ENCODE measurements at places on chromosomes 2 and 18. TPM values are rescaled to one million over a fixed set of nuclear protein-coding genes. Genes with fewer than 3 reads are reported as not detected.

GRCh38 chr2:15790838-15791237, 149.5 kb upstream of the MYCN start:
- peaks cover 2% of the 10 kb centered on the region for H3K27me3 ChIP-seq
- no peak overlapping the region for H3K27ac ChIP-seq
- no peaks in the 10 kb centered on the region for H3K36me3 ChIP-seq
- no peak overlapping the region for H3K4me3 ChIP-seq
- no peaks in the 10 kb centered on the region for H3K4me1 ChIP-seq

DNA sequence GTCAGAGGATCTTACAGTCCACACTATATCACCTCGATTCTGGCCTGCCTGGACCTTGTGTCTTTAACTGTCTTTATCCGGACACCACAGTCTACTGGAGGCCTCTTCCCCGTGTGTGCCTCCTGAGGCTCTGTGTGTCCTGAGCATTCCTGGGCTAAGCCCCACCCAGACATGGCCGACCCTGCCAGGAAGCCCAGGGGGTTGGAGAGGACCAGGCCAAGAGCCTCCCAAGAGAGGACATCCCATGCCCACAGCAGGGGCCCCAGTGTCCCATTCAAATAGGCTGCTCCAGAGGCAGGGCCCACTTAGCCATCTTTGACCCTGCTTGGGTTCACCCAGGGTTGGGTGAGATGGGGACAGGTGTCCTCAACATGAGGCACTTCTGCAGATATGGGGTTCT, 84.7 kb upstream of the OTOS start:
- peaks cover 27% of the 10 kb centered on the region for H3K27me3 ChIP-seq
- H3K4me1 ChIP-seq = no peaks in the 10 kb centered on the region
- H3K36me3 ChIP-seq = peaks cover 1% of the 10 kb centered on the region
- no peak overlapping the region for H3K27ac ChIP-seq
- no peak for DNase-seq
- H3K4me3 ChIP-seq = no peak overlapping the region

The MSTN gene
- total RNA-seq = not detected

DNA sequence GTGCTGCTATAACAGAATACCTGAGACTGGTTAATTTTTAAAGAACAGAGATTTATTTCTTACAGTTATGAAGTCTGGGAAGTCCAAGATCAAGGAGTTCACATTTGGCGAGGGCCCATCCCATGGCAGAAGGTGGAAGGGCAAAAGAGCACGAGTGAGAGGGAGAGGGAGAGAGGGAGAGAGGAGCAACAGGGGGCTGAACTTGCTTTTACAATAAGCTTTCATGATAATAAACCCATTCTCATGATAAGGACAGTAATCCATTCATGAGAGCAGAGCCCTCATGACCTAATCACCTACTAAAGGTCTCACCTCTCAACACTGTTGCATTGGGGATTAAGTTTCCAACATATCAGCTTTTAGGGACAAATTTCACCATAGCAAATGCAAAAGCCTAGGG, 45.3 kb downstream of the DSC3 start:
- H3K36me3 ChIP-seq = no peaks in the 10 kb centered on the region
- H3K4me3 ChIP-seq = no peak overlapping the region
- H3K27ac ChIP-seq = no peak overlapping the region
- H3K27me3 ChIP-seq = no peaks in the 10 kb centered on the region
- H3K4me1 ChIP-seq = no peaks in the 10 kb centered on the region

DNA sequence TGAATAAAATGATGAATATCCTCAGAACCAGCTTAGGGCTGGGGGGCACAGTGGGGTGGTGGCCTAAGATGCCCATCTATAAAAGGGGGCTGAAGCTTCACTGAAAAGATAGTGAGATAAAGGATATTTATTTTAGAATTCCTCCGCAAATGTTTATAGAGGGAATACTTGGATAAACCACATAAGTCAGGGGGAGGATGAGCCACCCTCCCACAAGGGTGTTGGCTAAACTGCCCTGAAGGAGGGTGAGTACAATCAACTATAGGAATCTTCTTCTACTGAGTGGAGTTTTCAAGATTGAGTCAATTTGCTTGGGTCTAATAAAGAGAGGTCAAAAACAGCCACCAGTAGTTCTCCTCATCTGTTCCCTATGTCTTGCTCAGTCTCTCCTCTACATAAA, 114.5 kb upstream of the TANK start:
- H3K27me3 ChIP-seq = peaks cover 15% of the 10 kb centered on the region
- H3K27ac ChIP-seq = no peak overlapping the region
- no peak for DNase-seq
- H3K4me3 ChIP-seq = no peak overlapping the region

The TNFAIP6 gene
- total RNA-seq = not detected

The OTOS gene
- total RNA-seq = not detected

The PRSS56 gene
- not detected for total RNA-seq

DNA sequence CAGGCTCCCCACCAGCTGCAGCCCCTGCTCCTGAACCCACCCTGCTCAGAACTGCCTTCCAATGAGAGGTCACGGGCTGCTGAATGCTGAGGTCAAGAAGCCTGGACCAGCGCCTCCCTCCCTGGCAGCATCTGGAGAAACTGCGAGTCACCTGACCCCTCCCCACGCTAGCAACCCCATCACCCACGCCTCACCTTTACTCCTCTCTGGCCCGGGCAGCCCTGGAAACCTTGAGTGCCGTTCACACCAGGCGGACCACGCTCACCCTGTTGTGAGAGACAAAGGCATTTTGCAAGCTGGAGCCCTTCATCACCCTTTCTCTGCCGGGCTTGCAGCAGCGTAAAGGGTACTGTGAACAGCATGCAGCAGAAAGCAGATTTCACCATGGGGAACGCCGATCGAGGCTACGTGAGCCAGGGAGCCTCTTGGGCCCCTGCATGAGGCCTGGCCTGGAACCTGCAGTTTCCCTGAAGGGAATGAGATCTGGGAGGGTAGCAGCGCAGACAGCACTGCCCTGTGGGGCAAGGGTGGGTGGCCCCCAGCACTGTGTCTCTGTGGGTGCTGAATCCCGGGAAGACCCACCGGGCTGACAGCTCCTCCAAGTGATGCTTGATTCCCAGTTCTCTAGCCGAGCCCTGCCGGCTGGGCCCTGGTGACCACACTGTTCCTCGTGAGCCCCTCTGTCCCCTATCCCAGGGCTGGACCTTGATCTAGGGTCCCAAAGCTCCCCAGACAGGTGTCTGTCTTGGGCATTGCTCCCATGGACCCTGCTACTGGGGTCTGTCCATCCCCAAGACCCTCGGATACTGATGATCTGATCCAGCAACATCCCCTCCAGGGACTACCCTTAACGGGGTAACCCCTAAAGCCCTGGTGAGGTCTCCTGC, 53.8 kb downstream of the COL6A3 start:
- no peak for DNase-seq
- H3K36me3 ChIP-seq = no peaks in the 10 kb centered on the region
- no peak overlapping the region for H3K4me3 ChIP-seq
- H3K27me3 ChIP-seq = no peaks in the 10 kb centered on the region
- no peak overlapping the region for H3K27ac ChIP-seq

DNA sequence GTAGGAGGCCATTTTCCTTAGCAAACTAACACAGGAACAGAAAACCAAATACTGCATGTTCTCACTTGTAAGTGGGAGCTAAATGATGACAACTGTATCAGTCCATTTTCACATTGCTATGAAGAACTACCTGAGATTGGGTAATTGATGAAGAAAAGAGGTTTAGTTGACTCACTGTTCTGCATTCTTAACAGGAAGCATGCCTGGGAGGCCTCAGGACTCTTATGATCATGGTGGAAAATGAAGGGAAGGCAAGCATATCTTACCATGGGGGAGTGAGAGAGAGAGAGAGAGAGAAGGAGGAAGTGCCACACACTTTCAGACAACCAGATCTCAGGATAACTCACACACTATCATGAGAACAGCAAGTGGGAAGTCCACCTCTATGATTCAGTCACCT, 105.3 kb downstream of the PARD3B start:
- H3K4me1 ChIP-seq = no peaks in the 10 kb centered on the region
- no peaks in the 10 kb centered on the region for H3K27me3 ChIP-seq
- H3K4me3 ChIP-seq = no peak overlapping the region
- H3K36me3 ChIP-seq = no peaks in the 10 kb centered on the region

The IER3IP1 gene
- 10.0 TPM for total RNA-seq

DNA sequence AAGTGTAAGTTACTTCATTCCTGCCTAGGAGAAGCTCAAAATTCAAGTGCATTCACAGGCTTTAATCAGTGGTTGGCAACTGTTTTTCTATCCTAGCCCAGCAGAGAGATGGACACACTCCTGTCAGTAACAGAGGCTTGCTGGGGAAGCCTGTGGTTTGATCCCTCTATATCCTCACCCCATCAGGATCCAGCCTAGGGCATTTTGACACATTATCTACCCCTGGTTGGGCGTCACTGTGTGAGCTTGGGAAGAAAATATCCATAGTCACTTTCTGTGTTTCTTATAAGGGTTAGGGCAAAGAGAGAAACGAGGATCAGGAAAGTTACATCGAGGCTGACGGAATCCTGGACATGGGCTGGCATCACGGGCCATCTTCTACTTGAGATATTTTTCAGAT, 10.0 kb downstream of the NT5DC4 start:
- no peaks in the 10 kb centered on the region for H3K27me3 ChIP-seq
- H3K27ac ChIP-seq = no peak overlapping the region
- peaks cover 4% of the 10 kb centered on the region for H3K4me1 ChIP-seq
- no peak for DNase-seq

DNA sequence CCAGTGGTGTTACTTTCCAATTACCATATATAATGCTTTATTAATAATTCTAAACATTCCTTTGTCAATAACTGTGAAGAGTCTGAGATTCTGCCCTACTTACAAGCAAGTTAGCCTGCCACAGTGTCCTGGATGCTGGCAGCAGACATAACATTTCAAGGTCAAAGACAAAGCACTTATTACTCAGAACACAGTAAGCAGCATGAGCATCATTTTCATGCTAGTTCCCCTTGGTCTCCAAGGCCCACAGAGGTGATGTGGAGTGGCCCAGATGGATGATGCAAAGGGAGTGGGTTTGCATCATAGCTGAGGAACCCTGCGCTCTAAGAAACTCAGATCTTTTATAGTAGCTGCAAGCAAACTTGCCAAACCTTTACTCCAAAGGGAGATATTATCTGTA, 349.7 kb downstream of the ZEB2 start:
- H3K4me1 ChIP-seq = no peaks in the 10 kb centered on the region
- no peak overlapping the region for H3K27ac ChIP-seq
- peaks cover 10% of the 10 kb centered on the region for H3K36me3 ChIP-seq
- no peak overlapping the region for H3K4me3 ChIP-seq
- DNase-seq = no peak

GRCh38 chr2:195810340-195811098, 153.5 kb downstream of the SLC39A10 start:
- no peaks in the 10 kb centered on the region for H3K27me3 ChIP-seq
- no peak overlapping the region for H3K4me3 ChIP-seq
- no peaks in the 10 kb centered on the region for H3K36me3 ChIP-seq
- H3K27ac ChIP-seq = no peak overlapping the region

The CFC1 gene
- total RNA-seq = not detected

DNA sequence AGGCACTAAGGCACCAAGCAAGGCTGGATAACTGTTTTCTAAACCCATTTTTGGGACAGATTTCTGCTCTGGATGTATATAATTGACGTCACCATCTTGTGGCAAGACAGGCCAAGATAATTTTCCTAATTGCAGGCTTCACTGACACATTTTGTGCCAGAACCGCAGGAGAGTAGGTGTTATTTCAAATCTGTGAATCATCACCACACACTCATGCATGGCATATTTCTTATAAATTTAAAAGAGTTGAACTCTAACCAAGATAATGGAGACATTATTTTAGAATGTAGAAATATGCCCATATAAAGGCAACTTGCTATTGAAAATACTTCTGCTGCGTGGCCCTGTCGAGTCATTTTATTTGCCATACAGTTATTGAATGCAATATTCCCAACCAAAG, 68.3 kb upstream of the ACYP2 start:
- no peak overlapping the region for H3K27ac ChIP-seq
- H3K27me3 ChIP-seq = no peaks in the 10 kb centered on the region
- H3K36me3 ChIP-seq = peaks cover 12% of the 10 kb centered on the region
- H3K4me1 ChIP-seq = peaks cover 14% of the 10 kb centered on the region

The FOXI3 gene
- not detected for total RNA-seq

The LRRTM1 gene
- not detected for total RNA-seq

The GULP1 gene
- not detected for total RNA-seq

DNA sequence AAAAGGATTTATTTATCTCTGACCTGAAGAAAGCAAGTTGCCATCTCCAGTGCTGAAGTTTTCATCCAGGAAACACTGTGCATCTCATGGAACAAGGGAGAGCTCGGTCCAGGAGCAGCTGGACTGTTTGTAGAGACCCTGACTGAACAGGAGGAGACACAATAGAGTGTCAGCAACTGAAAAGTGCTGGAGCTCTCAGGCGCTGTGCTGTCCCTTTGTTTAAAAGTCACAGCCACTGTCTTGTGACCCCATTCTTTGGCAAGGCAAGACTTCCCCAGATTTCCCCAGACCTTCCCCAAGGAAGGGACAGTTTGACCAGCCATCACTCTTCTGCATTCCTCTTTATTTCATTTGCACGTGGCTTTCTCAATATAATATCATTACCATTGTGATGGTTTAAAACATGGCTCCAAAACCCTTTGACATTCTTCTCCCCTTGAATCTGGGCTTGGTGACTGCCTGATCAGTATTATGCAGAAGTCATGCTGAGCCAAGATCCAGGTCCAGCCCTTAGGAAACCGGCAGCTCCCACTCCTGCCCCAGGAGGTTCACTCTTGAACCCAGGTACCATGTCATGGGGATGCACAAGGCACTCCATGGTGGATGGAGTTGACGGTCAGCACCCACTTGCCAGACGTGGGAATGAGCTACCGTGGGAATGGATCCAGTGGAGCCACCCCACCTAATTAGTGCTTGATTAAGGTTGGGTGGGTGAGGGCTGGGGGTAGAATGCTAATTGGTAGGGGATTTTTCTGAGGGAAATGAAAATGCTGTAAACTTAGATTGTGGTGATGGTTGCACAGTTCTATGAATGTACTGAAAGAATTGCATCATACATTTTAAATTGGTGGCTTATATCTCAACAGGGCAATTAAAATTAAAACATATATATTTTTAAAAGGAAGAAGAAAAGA, 497.9 kb upstream of the RAB6C start:
- no peak overlapping the region for H3K4me3 ChIP-seq
- DNase-seq = no peak
- no peaks in the 10 kb centered on the region for H3K4me1 ChIP-seq
- no peak overlapping the region for H3K27ac ChIP-seq

GRCh38 chr2:127645395-127646291, at the start of gene GPR17:
TSS of gene GPR17 (plus strand) at chr2:127646153. CDS start at chr2:127650736, 4,583 bp downstream.
- H3K4me3 ChIP-seq = no peak within 1 kb of the TSS
- peaks cover 21% of the 10 kb centered on the region for H3K4me1 ChIP-seq
- H3K27ac ChIP-seq = no peak within 1 kb of the TSS
- no peak for DNase-seq
- no peaks in the 10 kb centered on the region for H3K27me3 ChIP-seq

The LRP2 gene
- 0.62 TPM for total RNA-seq

Measured in activated naive CD4-positive, alpha-beta T cell treated with anti-CD3 and anti-CD28 coated beads for 36 hours (primary cell).